Endothelial cell of umbilical vein (primary cell): ENCODE measurements at places on chromosomes 6 and 20. TPM values are rescaled to one million over a fixed set of nuclear protein-coding genes. Genes with fewer than 3 reads are reported as not detected.

PTCRA gene
- not detected in 2 replicates for total RNA-seq

LTB gene
- 1.2 and 1.3 TPM in 2 replicates for total RNA-seq

GTSF1L gene
- total RNA-seq: not detected in 2 replicates

GINS1 gene
- 19.4 and 26.3 TPM in 2 replicates for total RNA-seq

- H3K4me1 ChIP-seq: no peaks in the 10 kb centered on the region
- H3K27ac ChIP-seq: no peak overlapping the region
- no peak overlapping the region for H3K4me3 ChIP-seq
- H3K36me3 ChIP-seq: no peaks in the 10 kb centered on the region
- DNase-seq: no peak
- no peaks in the 10 kb centered on the region for H3K27me3 ChIP-seq
These were observed 31.1 kb upstream of the CARMIL1 start for GRCh38 chr6:25248123-25248522.

GRCh38 chr6:88871498-88871897 is 91.9 kb downstream of the RNGTT start:
- no peak for DNase-seq
- no peak overlapping the region for H3K27ac ChIP-seq
- peaks cover 18% of the 10 kb centered on the region for H3K4me1 ChIP-seq
- no peaks in the 10 kb centered on the region for H3K27me3 ChIP-seq
- H3K4me3 ChIP-seq: no peak overlapping the region

GRCh38 chr6:65098349-65098748 is 608.7 kb downstream of the EYS start:
- no peaks in the 10 kb centered on the region for H3K4me1 ChIP-seq
- no peak overlapping the region for H3K27ac ChIP-seq
- DNase-seq: no peak
